ENCODE measurements at places on chromosomes 12 and 14.

DNA sequence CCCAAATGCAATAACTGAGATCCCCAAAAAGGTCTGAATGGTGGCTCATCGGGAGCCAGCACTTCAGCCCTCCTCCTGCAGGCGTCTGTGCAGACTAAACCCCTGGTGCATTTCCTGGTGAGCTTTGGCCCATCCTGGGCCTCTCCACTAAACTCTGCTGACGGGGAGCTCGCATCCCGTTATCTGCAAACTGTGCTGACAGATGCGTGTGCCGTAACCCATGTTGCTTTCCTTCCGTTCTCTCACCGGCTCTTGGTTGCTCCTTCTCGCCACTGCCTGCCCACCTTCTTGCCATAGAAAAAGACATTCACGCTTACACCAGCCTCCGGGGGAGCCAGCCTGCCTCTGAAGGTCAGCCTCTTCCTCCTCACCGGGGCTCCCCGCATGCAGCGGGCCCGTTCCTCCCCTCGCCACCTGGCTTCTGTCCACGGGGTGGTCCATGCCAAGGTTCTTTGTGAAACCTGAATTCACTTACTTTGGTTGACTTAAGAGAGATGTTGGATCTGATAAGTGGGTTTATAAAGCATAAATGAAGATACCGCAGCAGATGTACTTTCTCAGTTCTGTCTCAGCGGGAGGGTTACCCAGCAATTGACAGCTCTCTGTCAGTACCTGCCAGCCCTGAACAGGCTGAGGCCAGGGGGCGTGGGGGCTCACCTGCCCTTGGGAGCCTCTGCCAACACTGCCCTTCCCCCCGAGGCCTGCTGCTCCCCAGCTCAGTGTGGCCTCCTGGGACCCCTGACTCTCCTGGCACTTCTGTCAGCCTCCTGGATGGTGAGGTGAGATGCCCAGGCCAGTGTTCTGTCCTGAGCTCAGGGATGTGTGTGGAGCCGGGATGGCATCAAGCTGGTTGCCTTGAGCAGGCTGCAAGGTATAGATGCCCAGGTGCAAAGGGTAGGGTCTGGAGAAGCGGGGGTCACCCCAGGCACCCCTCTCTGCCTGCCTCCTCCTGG, 14.2 kb downstream of the ZFYVE21 start:
- no peak for DNase-seq

DNA sequence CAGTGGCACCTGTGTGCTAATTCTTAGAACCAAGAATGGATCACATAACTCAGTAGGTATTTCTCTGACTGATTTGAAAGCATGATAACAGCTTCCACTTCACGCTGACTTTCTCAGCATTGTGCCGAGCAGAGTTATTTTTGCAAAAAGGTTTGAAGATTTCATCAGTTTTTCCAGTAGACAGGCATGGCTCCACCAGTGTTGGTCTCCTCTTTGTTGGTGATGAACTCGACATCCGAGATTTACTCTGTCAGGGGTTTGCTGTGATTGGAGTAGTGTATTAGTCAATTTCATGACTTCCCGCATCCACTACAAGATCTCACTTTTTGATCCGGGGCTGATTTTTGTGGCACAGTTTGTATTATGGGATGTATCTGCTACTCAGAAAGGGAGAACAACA, 85.3 kb downstream of the PRKCH start:
- DNase-seq: no peak

- DNase-seq: no peak
Observed at GRCh38 chr14:96250485-96250884, 5.5 kb upstream of the BDKRB1 start.

GRCh38 chr14:39036760-39037159, 66.3 kb downstream of the SEC23A start:
- DNase-seq: no peak

DNA sequence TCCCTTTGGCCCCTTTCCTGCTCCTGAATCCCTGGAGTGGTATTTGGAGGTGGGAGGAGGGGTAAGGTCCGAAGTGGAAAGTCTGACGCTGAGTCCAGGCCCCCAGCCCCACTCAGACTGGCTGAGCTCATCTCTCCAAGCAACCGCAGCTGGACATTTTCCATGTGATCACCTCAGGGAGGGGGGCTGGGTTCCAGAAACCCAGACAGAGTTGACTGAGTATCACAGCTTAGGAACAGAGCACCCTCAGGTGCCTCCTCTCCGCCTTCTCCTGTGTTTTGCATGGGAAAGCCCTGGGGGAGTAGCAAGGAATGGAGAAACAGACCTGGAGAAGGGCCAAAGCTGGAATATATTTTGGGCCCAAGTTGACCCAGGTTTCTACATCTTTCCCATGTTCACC, 8.0 kb upstream of the ITGA5 start:
- DNase-seq: no peak

Measured in neural crest cell (in vitro differentiated cells).